Mesendoderm (in vitro differentiated cells): ENCODE measurements at places on chromosomes 1 and 21.
A peak's percentile ranks its signal among the peaks of the same experiment; 100 is the strongest.

DNA sequence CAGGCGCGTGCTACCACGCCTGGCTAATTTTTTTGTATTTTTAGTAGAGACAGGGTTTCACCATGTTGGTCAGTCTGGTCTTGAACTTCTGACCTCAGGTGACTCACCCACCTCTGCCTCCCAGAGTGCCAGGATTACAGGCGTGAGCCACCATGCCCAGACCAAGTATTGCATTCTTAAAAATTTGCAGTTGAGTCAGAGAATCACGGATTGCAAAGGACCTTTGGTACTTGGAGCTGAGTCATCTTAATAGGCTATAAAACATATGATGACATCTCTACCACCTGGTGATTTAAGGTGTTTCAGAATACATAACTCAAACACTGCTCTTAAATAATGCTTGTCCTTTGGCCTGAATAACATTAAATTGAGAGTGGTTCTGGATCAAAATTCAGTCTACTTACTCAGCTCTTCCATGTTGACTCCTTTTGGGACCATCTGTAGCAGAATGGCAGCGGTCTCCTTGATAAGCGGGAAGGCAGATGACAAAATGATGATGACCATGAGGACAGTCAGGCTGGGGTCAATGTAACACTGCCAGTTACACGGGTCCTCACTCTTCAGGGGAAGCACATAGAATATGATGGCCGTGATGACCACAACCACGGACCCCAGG, 10.4 kb downstream of the SLC30A10 start:
- DNase-seq, result no peak

- DNase-seq, result no peak
These were observed 40.9 kb upstream of the METTL18 start for GRCh38 chr1:169835647-169836046.

DNA sequence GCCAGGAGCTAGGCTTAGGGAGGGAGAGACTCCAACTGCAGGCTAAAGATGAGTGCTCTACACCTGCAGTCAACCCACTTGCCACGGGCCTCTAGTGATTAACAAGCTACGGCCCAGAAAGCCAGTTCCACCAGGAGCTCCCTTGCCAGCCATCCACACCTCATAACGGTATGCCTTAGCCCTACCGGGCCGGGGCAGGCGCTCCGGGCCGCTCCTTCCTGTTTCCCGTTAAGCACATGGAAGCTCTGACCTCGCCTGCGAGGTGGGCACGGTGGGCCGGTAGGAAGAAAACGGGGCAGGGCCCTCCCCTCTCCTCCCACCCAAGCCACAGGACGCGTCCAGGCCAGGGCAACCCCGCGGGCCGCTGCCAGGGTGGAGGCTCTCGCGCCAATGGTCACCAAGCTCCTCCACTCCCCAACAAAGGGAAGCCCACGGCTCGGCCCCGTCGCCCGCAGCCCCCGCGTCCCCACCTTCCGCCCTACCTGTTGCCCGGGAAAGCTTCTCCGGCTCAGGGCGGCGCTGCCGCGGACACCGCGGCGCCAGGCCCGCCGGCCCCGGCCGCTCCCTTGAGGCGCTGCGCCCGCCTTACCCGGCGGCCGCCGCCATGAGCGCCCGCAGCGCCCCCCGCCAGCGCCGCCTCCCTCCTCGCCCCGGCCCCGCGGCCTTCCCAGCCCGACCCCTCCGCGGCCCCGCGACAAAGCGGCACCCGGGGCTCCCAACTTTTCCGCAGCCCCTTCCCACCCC, 627 bp downstream of the CERS2 start:
- peak; percentile 50 for DNase-seq

DNA sequence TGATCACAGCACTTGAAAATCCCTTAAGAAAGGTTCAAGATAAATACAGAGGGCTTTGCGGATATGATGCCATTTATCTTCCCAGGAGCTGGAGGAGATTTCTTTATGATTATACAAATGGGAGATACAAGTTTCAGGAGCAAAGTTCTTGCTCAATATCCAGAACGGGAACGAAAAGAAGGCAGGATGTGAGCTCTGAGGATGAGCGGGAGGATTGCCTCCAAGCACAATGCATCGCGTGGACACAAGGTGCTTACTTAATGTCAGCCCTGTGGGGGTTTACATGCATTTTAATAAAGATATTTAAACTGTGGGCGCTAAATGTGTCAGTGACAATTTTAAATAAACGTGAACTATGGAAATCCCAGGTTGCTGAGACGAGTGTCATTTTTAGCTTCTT, 59.0 kb downstream of the SYT6 start:
- no peak for DNase-seq

GRCh38 chr1:204446413-204447111, 34.9 kb upstream of the PPP1R15B start:
- DNase-seq, result peak; percentile 90

GRCh38 chr1:245380790-245381535, 226.2 kb downstream of the KIF26B start:
- peak; percentile 51 for DNase-seq

DNA sequence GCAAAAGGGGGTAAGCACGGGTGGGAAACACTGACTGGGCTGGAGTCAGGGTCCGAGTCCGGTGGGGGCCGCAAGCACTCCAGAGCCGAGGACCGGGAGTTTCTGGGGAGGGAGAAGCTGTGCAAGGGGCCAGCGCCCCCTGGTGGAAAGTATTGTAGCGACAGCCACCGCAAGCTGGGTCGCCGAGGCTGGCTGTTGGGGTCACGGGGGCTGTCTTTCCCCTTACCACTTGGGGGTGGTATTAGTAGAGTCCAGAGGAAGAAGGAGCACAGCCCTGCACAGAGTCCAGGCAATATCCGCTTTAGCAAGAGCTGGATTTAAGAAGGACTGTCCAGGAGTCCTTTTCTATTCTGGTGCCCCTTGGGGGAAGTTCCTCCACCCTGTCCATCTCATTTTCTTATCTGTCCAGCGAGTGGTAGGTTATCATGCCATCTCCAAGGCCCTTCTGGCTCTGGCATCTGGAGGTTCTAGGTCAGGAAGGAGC, 17.9 kb upstream of the ETV3 start:
- peak; percentile 90 for DNase-seq

DNA sequence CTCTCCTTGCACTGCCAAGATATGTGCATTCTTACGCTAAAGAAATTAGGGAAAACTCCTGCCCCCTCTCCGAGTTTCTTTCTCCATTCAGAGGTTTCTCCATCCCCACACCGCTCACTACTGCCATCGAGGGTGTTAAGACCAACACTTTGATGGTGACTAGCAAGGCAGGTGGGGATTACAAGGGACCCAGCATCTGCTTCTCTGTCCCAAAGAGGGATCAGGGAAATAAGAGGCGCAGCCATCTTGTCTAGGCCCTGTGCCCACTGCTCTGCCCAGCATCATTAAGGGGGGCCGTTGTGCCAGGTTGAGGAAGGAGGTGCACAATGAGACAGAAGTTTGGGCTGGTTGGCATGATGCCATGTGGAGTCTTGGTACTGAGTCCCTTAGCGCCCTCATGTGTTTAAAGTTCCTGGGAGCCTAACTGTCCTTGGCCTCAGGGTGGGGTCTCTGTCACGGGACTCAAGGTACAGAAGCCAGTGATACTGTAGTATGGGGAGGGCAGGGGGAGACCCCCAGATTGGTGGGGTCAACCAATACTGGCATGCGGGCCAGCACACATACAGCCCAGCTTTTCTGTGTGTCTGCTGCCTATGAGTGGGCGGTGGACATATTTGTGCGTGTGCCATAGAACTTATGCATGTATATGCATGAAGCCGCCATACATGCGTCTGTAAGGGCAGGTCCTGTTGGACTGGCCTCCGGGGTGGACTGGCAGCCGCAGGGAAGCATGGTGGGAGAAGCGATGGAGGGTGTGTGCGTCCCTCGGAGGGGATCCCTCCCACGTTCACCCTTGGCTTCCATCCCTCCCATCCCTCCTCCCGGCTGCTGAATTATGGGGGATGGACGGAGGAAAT, 5.5 kb downstream of the EFNA3 start:
- DNase-seq, result no peak

DNA sequence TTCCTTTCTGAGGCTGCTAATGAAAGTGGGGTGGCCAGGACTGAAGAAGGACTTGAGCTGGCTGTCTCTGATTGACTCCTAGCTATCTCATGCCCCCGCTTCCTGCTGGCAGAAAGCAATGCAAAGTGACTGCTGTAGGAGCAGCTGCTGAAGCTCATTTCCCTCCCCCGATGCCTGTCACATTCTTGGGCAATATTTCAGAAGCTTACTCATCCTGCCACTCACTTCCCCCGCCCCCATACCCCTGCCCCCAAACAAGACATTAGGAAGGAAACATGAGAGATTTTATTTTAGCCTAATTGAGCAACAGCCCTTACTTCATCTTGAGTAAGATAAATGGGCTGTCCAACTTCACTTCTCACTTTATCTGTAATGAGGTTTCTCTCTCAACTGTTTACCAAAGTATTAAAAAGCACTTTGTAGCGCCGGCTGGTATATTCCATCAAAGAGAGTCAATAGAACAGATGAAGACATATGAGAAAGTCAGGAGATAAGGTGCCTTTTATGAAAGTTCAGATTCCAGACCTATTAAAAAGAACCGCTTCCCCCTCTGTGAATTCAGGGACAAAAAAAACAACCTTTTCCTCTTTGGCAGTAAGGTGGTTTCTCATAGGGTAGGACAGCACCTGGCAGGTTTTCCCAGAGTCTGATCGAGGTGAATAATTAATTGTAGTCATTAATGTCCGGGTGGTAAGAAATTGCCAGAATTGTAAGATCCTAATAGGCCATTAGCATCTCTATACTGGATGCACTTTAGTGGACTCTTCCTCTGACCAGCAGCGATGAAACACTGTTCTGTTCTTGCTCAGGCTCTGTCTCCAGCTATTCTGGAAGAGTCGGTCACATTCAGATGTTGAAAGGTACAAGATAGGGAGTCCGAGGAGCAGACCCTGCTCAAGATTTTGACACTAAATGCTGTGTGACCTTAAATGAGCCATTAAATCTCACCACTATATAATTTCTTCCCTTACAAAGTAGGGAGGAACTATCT, 70.2 kb downstream of the SH3GLB1 start:
- peak; percentile 96 for DNase-seq

- peak; percentile 55 for DNase-seq
These were observed 543 bp upstream of the MARK1 start for GRCh38 chr1:220527279-220527907.

GRCh38 chr1:85289207-85289847, 12.9 kb upstream of the BCL10 start:
- DNase-seq, result no peak

- peak; percentile 43 for DNase-seq
These were observed 319 bp downstream of the HES2 start for GRCh38 chr1:6419397-6419803.

GRCh38 chr1:147341246-147341645, 98.8 kb downstream of the CHD1L start:
- DNase-seq, result no peak

DNA sequence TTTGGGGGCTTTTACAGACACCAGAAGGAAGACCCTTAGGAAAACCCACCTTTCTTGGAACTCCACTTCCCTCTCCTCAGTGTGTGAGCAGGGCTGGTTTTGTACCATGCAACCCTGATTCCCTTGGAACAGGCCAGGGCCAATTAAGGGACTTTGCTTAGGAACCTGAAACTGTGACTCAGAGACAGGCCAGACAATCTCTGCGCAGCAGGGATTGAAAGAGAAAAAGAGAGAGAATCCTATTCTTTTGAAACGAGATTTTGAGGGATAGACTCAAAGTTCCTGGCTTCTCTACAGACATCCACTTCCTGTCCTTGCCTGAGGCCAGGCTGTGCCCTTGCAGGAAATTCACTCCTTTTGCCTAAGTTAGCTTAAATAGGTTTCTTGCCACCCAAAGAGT, 23.1 kb upstream of the C1orf198 start:
- peak; percentile 66 for DNase-seq

DNA sequence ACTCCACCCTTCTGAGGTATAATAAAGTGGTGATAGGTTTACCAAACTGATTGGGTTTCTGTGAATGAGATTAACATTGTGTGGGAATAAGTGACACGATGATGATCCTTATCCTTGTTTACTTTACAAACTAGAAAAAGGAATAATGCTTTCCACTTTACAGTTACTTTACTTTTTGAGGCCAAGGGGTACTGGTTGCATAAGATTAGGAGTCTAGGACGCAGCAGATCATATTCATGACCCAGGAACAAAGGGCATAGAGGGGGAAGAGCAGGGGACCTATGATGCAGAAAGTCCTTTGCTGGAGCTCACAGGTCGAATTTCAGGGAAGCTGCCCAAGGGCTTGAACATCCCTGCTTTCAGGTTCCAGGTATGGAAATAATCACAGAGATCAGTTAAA, 20.4 kb downstream of the FGGY start:
- DNase-seq, result no peak

- DNase-seq, result no peak
These were observed 3901.8 kb downstream of the SRGAP2C start for GRCh38 chr1:125086611-125087010.

GRCh38 chr21:42863504-42863870, 15.9 kb downstream of the WDR4 start:
- DNase-seq, result no peak

GRCh38 chr1:240611619-240612480, at the start of gene GREM2:
Gene GREM2, minus strand, starts transcription at chr1:240612155. Its CDS starts 118,680 bp downstream, at chr1:240493475.
- DNase-seq, result peak; percentile 75

GRCh38 chr1:235421751-235422150, 54.5 kb downstream of the TBCE start:
- DNase-seq, result no peak

DNA sequence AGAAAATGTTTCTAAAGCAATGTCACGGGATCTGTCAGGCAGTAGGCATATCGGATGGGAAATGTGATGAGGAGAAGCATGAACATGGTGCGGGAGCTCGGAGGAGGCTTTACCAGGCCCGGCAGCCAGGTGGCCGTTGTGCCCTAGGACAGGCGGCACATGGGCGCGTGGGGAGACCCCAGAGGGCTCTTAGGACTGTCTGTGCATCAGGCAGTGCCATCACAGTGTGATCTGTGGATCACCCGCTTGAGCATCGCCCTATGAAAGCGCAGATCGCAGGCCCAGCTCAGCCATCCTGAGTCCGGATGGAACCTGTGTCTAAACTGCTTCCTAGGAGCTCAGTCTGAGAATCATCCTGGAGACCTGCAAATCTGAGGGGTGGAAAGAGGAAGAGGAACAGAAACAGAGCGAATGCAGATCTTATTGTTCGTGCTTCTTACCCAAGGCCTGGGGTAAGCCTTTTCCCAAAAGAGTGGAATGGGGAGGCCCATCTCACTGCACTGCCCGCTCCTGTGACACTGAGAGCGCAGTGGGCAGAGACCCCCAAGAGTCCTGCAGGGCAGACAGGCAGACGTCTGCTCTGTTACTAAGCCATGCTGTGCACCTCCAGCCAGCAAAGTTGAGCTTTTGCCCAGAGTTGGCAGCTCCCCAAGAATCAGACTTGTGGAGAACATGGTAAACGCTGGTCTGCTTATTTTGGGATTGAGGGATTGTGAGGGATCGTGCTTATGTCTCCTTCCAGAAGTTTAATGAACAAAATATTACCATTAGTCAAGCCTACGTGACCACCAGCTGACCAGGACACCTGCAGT, 251.0 kb downstream of the RHOU start:
- no peak for DNase-seq

DNA sequence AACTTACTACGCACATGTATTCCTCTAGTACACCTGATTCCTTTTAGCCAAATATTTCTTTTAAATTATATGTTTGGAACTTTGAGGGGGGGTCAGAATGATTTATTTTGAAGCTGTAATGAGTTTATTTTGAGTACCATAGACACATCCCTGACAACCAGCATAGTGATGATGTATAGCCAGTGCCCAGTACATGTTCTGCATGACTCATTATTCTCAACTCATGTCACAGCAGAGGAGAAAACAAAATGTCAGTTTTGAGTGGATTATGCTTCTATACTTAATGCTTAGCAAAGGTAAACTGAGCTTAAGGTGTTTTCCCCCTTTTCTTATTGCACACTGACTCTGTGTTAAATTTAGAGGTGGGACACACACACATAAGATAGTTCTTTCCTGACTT, 22.4 kb upstream of the LEPR start:
- no peak for DNase-seq
